Umbilical cord (tissue), 2 donors: ENCODE measurements at places on chromosomes 7 and 10. TPM values are rescaled to one million over a fixed set of nuclear protein-coding genes. Genes with fewer than 3 reads are reported as not detected.

GPNMB gene
- 77.5 TPM for total RNA-seq

CPA2 gene
- 1.9 TPM for total RNA-seq

GBX1 gene
- not detected for total RNA-seq

AKR1C1 gene
- total RNA-seq = 11.8 TPM

IL2RA gene
- total RNA-seq = 5.1 TPM

TUBB8 gene
- 0.24 TPM for total RNA-seq
